ENCODE measurements at places on chromosomes 7 and 10. TPM values are rescaled to one million over a fixed set of nuclear protein-coding genes. Genes with fewer than 3 reads are reported as not detected.

The BTBD16 gene
- not detected for total RNA-seq

The TSPAN33 gene
- total RNA-seq = 7.1 TPM

The SEPHS1 gene
- 29.2 TPM for total RNA-seq

The SFRP5 gene
- 3.1 TPM for total RNA-seq

The NEBL gene
- total RNA-seq = 1.4 TPM

The TDRD1 gene
- 0.37 TPM for total RNA-seq

The CTAGE8 gene
- 0.66 TPM for total RNA-seq

The CARD11 gene
- 128 TPM for total RNA-seq

The GNAT3 gene
- total RNA-seq = not detected

The NUPR2 gene
- total RNA-seq = not detected

The TMEM225B gene
- total RNA-seq = 1.0 TPM

The PAPOLB gene
- total RNA-seq = not detected

The HOXA2 gene
- total RNA-seq = not detected

The KLF6 gene
- 285 TPM for total RNA-seq

The MYL10 gene
- total RNA-seq = not detected

The LEP gene
- total RNA-seq = not detected

The NKX1-2 gene
- not detected for total RNA-seq

The ATOH7 gene
- not detected for total RNA-seq

The LBX1 gene
- total RNA-seq = not detected

The C10orf105 gene
- total RNA-seq = 0.45 TPM

The FANK1 gene
- total RNA-seq = 2.2 TPM

The GAD2 gene
- total RNA-seq = not detected

The GDF2 gene
- total RNA-seq = not detected

The H2BK1 gene
- total RNA-seq = 3.1 TPM

The GOLGA7B gene
- total RNA-seq = 9.4 TPM

The NPSR1 gene
- not detected for total RNA-seq

The SP8 gene
- not detected for total RNA-seq

The PTF1A gene
- not detected for total RNA-seq

The EPO gene
- total RNA-seq = not detected

The ACTR3C gene
- total RNA-seq = 10.4 TPM

The CLCN1 gene
- not detected for total RNA-seq

The C10orf53 gene
- not detected for total RNA-seq

The HTR5A gene
- total RNA-seq = not detected
